ENCODE measurements at places on chromosomes 1 and 21.

GRCh38 chr1:184461321-184461720, 74.5 kb downstream of the C1orf21 start:
- peaks cover 40% of the 10 kb centered on the region for H3K4me1 ChIP-seq
- H3K27ac ChIP-seq, result no peak overlapping the region
- H3K27me3 ChIP-seq, result no peaks in the 10 kb centered on the region
- no peaks in the 10 kb centered on the region for H3K36me3 ChIP-seq

DNA sequence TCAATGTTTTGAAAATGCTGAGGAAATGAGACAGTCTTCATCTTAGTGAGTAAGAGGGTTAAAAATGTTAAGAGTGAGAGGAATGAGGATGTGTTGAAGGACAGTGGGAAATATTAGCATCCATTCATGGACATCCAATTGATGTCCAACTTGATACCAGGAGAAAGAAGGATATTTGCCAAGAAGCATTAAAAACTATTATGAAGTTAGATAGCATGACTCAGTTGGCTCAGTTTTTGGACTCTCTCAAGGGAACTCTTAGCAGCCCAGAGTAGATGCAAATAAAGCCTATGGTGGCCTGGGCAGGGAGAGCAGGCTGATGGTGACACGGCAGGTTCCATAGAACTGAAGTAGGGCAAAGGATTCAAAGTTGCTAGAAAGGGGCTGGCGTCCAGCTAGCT, 171.0 kb downstream of the ZZZ3 start:
- H3K27ac ChIP-seq, result no peak overlapping the region
- no peak for DNase-seq
- H3K4me3 ChIP-seq, result no peak overlapping the region
- no peaks in the 10 kb centered on the region for H3K36me3 ChIP-seq
- H3K27me3 ChIP-seq, result no peaks in the 10 kb centered on the region

- H3K4me3 ChIP-seq, result no peak overlapping the region
- no peak for DNase-seq
- no peaks in the 10 kb centered on the region for H3K4me1 ChIP-seq
- no peaks in the 10 kb centered on the region for H3K27me3 ChIP-seq
These were observed 42.2 kb downstream of the KCNK1 start for GRCh38 chr1:233656032-233656635.

- DNase-seq, result peak; percentile 36
- no peaks in the 10 kb centered on the region for H3K4me1 ChIP-seq
- no peaks in the 10 kb centered on the region for H3K27me3 ChIP-seq
- no peak overlapping the region for H3K4me3 ChIP-seq
These were observed 35.8 kb upstream of the RIPK4 start for GRCh38 chr21:41802684-41803083.

DNA sequence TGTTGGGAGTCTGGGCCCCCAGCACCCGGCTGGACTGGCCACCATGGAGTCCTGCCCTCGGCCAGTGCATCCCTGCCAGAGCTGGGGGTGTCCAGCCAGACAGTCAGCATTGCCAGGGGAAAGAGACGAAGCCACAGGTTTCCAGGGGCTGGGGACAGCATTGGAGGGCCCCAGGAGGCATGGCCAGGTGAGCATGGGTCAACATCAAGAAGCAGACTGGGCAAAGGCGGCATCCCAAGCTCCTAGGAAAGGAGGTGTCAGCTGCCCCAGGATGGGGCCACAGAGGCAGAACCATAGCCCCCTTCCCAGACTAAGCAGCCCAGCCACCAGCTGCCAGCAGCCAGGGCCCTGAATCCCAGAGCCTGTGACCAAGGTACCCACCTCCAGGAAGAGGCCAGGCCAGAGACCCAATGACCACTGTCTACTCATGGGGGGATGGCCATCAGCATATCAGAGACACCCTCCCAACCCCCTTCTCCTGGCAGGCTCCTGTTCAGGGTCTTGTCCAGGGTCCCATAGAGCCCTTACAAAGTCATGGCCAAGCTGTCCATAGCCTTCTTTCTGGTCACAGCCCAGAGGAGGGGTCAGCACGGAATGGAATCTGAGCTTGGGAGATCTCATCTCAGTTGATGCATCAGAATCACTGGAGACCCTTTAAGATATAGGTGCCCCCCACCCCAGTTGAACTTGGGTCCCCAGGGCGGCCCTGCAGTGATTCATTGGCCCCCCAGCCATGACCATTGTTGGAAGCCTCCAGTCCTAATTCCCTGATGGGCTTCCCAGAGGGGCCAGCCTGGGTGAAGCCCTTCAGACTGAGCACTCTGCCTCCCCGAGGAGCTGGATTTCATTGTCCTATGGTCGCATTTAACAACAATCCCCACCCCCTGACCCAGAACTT, 32.5 kb downstream of the WNT3A start:
- no peaks in the 10 kb centered on the region for H3K4me1 ChIP-seq
- no peak for DNase-seq
- H3K27ac ChIP-seq, result no peak overlapping the region
- no peaks in the 10 kb centered on the region for H3K36me3 ChIP-seq
- H3K4me3 ChIP-seq, result no peak overlapping the region

DNA sequence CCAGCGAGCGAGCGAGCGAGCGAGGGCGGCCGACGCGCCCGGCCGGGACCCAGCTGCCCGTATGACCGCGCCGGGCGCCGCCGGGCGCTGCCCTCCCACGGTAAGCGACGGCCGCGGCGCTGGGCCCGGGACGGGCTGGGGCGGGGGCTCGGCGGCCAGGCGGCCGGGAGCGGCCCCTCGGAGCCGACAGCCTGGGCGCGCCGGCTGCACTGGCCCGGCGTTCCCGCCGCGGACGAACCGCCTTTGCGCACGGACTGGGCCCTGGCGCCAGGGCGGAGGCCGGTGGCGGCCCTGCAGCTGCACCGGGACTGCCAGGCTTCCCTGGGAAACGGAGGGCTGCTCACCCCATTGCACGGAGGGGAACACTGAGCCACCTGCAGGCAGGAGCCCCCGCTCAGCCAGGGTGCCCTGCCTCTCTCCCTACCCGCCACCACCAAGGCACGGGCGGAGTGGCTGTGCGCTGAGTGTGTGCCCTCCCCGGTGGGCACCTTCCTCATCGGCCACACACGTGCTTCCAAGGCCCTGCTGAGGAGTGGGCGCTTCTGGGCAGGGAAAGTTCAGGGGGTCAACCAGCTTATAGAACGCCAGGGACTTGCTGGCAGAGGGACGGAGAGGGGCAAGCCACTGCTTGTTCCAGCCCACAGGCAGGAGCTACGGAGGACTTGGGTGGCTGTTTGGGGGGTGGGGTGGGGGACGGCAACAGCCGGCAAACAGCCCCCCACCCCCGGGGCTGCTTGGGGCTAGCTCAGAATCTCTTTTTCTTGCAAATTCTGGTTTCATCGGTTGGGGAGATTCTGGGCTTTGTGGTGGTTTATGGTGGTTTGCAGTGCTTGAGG, 532 bp downstream of the CSF1 start:
- no peaks in the 10 kb centered on the region for H3K27me3 ChIP-seq
- H3K4me3 ChIP-seq, result peak overlapping the region; percentile 31
- peaks cover 20% of the 10 kb centered on the region for H3K36me3 ChIP-seq
- no peak for DNase-seq

DNA sequence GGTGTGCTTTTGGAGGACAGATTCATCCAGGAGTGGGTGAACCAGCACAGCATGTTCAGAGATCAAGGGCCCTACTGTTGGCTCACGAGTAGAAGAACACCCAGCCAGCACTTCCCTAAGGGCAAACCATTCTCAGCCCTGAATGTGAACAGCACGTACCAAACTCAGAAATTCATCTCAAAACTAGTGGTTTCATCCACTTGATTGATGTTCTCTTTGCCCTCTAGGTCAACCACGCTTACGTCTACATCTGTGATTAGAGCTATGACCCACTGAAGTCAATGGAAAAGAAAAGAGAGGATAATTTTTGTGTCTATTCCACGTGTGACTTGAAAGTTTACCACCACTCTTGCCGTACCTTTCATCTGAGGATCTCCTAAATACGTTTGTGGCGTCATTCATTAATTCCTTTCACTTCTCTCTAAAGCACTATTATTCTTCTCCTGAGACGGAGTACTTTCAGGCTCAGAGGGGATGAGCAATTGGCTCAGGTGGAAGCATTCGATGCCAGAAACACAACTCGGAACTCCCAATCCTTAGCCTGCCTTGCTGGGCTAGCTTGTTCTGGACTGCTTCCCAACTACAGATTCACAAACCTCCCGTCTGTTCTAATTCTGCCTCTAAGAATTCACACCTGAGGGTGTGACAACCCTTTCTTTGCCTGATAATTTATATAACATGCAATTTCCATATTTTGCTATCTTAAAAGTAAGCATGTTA, 57.3 kb upstream of the HIVEP3 start:
- H3K27ac ChIP-seq, result no peak overlapping the region
- DNase-seq, result no peak
- no peaks in the 10 kb centered on the region for H3K36me3 ChIP-seq
- H3K4me1 ChIP-seq, result no peaks in the 10 kb centered on the region
- no peaks in the 10 kb centered on the region for H3K27me3 ChIP-seq

DNA sequence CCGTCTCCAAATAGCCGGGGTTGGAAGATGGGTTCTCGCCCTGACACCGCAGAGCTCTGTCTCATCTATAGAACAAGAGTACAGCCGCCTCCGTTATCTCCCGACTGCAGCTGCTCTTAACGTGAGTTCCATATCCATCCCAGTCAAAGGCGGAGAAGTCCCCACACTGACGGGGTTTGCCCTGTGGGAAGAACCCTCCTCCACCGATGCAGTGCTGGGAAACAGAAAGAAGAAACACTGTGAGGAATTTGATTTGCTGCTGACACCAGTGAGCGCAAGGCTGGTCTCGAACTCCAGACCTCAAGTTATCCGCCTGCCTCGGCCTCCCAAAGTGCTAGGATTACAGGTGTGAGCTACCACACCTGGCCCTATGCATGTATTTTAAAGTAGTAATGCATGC, 9.5 kb downstream of the ITLN2 start:
- H3K27ac ChIP-seq, result no peak overlapping the region
- H3K4me3 ChIP-seq, result no peak overlapping the region
- no peak for DNase-seq
- H3K4me1 ChIP-seq, result no peaks in the 10 kb centered on the region

GRCh38 chr1:228772516-228773212, 37.4 kb downstream of the RHOU start:
- H3K4me3 ChIP-seq, result no peak overlapping the region
- no peak for DNase-seq
- no peaks in the 10 kb centered on the region for H3K27me3 ChIP-seq
- H3K36me3 ChIP-seq, result no peaks in the 10 kb centered on the region
- H3K4me1 ChIP-seq, result no peaks in the 10 kb centered on the region

GRCh38 chr1:11862890-11863289, 4.1 kb upstream of the NPPB start:
- H3K4me3 ChIP-seq, result no peak overlapping the region
- no peaks in the 10 kb centered on the region for H3K4me1 ChIP-seq
- H3K27ac ChIP-seq, result no peak overlapping the region

- no peak for DNase-seq
- no peak overlapping the region for H3K27ac ChIP-seq
- no peak overlapping the region for H3K4me3 ChIP-seq
- no peaks in the 10 kb centered on the region for H3K36me3 ChIP-seq
- no peaks in the 10 kb centered on the region for H3K27me3 ChIP-seq
These were observed 306.6 kb downstream of the MRPL39 start for GRCh38 chr21:25300632-25301031.

GRCh38 chr1:58065520-58065919, 481.0 kb downstream of the OMA1 start:
- no peaks in the 10 kb centered on the region for H3K36me3 ChIP-seq
- no peak for DNase-seq
- H3K4me3 ChIP-seq, result no peak overlapping the region
- H3K27me3 ChIP-seq, result no peaks in the 10 kb centered on the region
